Stimulated activated effector memory CD8-positive, alpha-beta T cell treated with anti-CD3 and anti-CD28 coated beads, Interleukin-12 subunit alpha, Interleukin-12 subunit beta, amount 100 ng/mL, for 72 hours (primary cell): ENCODE measurements at places on chromosomes 6 and 20.

DNA sequence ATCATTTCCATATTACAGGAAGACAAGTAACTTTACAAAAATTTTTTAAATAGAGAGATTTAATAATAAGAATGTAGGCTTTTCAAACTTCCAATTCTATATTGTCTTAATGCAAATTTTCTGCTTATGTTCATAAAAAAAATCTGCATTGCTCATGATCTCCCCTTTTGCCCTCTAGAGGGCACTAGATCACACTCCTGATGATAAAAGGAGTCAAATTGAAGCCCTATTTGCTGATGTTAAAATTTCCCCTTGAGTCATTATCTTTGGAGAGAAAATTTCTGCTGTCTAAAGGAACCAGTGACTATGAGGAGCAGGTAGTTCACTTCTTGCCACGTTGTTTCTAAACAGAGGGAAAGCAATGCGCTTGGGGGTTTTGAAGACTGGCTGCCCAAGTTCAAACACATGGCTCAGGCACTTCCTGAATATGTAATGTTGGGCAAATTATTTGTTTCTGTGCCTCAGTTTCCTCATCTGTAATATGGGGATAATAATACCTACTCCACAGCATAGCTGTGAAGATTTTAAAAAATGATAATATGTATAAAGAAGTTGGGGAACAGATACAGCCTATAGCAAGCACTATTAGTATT lies 874.2 kb downstream of the TFAP2A start:
- no peak for DNase-seq

- peak; percentile 50 for DNase-seq
These were observed at the start of gene WFDC5 for GRCh38 chr20:45114465-45115385. WFDC5 (minus strand) TSS chr20:45115174; CDS start chr20:45115083, 91 bp downstream.

GRCh38 chr20:60589623-60590022 lies 631.4 kb downstream of the CDH26 start:
- no peak for DNase-seq

DNA sequence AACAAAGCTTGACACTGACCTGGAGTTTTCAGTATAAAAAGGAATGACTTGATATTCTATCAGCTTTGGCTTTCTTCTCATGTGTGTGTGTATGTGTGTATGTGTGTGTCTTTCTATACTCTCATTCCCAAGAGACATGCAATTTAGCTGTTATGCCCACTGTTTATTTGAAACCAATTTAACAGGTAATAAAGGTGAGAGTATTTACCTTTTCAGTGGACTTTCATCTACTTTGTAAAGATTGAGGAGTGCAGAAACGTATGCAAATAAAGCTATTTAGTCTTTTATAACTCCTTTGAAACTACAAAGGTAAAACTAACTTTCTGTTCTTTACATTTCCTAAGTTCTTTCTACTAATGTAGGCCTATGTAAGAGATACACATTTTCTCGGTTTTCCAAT lies 103.5 kb upstream of the HS3ST5 start:
- no peak for DNase-seq

- DNase-seq = no peak
These were observed 46.0 kb downstream of the OR2B6 start for GRCh38 chr6:28003059-28003458.

DNA sequence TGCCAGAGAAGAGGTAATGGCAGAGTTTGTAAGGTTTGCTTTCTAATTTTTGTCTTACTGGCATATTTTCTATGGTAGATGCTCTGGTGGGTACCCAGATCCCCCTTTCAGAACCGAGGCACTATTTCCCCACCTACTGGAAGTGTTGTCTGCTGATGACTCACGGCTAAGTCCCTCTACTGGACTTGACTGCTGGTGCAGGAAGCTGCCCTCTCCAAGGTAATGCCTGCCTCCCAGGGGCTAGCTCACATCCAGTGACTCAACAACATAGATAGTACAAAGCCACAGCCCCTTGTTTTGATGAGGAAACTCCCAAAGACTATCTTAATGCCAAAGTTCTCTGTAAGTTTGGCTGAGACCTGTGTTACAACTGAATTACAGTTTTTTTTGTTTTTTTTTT lies 285.4 kb upstream of the FLRT3 start:
- DNase-seq = no peak
